Activated T-helper 17 cell treated with anti-CD3 and anti-CD28 coated beads, Interleukin-2, amount 50 U/mL, for 72 hours (primary cell): ENCODE measurements at places on chromosomes 3 and 15.
A peak's percentile ranks its signal among the peaks of the same experiment; 100 is the strongest.

GRCh38 chr3:122074621-122075265, 19.6 kb downstream of the CD86 start:
- peaks cover 10% of the 10 kb centered on the region for H3K4me1 ChIP-seq
- peak overlapping the region; percentile 61 for H3K27ac ChIP-seq
- peak overlapping the region; percentile 7 for H3K4me3 ChIP-seq
- H3K36me3 ChIP-seq = no peaks in the 10 kb centered on the region

DNA sequence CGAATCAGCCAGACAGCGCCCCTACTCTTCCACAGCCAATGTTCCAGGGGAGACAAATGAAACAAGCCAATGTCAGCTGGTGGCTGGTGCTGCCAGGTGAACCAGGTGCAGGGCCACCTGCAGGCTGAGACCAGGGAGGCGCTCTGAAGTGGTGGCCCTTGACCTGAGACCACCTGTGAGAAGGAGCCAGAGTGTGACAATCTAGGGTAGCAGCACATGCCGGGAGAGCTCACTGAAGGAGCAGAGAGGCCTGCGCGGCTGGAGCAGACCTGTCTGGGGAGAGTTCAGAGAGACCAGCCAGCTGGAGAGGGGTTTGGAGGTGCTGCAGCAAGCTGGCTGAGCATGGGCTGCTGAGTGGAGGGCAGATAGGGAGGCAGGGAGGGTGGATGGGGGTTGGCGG, 693 bp upstream of the STAB1 start:
- H3K4me3 ChIP-seq = no peak overlapping the region
- peak; percentile 5 for ATAC-seq
- H3K4me1 ChIP-seq = no peaks in the 10 kb centered on the region

DNA sequence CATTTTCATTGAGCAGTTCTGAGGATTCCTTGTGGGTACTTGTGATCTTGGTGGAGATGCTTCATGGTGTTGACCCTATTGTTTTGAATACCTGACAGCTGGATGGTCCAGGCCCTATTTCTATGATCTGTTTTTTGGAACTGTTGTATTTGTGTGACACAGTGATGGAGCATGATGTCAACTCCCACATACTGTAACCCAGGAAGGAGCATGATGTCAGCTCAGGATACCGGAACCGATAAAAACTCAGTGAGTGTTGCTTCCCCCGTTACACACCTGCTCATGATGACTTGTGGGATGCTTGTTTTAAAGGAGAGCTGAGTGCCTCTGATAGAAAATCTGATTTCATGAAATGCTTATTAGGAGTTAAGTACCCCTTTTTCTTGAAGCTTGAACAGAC, 45.1 kb downstream of the ZBTB38 start:
- H3K4me3 ChIP-seq = peak overlapping the region; percentile 78
- H3K36me3 ChIP-seq = peaks cover 67% of the 10 kb centered on the region
- peak overlapping the region; percentile 90 for H3K27ac ChIP-seq
- peak; percentile 69 for ATAC-seq
- H3K27me3 ChIP-seq = no peaks in the 10 kb centered on the region

GRCh38 chr3:67593761-67594234, 60.6 kb downstream of the SUCLG2 start:
- peaks cover 17% of the 10 kb centered on the region for H3K4me1 ChIP-seq
- no peak overlapping the region for H3K27ac ChIP-seq
- no peak overlapping the region for H3K4me3 ChIP-seq

GRCh38 chr3:197561926-197562325, 6.2 kb upstream of the BDH1 start:
- peak; percentile 31 for ATAC-seq
- H3K4me1 ChIP-seq = peaks cover 11% of the 10 kb centered on the region
- H3K4me3 ChIP-seq = peak overlapping the region; percentile 40

GRCh38 chr3:193951859-193952258, 184.1 kb upstream of the HES1 start:
- no peak overlapping the region for H3K27ac ChIP-seq
- H3K4me1 ChIP-seq = peaks cover 6% of the 10 kb centered on the region
- no peaks in the 10 kb centered on the region for H3K36me3 ChIP-seq
- H3K27me3 ChIP-seq = peaks cover 21% of the 10 kb centered on the region
- no peak overlapping the region for H3K4me3 ChIP-seq

GRCh38 chr15:32819448-32819847, 101.6 kb downstream of the GREM1 start:
- H3K4me1 ChIP-seq = no peaks in the 10 kb centered on the region
- no peaks in the 10 kb centered on the region for H3K27me3 ChIP-seq

DNA sequence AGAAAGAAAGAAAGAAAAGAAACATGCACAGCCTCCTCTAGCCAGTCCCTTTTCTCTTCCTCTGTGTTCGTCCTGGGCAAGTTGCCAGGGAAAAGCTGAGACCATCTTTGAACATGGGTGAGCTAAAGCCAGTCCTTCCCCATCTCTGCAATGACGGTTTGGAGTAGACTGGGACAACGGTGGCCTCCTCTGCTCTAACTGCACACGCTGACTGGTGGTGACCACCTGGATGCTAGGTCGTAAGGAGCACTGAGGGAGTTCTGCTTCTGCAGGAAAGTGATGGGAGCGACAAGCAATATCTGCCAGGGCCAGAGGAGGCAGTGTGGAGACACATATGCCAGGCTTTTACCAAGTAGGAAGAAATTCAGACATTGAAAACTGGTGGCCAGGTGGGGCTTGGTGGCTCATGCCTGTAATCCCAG, 111.7 kb downstream of the NUP210 start:
- H3K27ac ChIP-seq = peak overlapping the region; percentile 59
- H3K4me1 ChIP-seq = peaks cover 4% of the 10 kb centered on the region
- ATAC-seq = no peak
- H3K4me3 ChIP-seq = no peak overlapping the region
- no peaks in the 10 kb centered on the region for H3K36me3 ChIP-seq

DNA sequence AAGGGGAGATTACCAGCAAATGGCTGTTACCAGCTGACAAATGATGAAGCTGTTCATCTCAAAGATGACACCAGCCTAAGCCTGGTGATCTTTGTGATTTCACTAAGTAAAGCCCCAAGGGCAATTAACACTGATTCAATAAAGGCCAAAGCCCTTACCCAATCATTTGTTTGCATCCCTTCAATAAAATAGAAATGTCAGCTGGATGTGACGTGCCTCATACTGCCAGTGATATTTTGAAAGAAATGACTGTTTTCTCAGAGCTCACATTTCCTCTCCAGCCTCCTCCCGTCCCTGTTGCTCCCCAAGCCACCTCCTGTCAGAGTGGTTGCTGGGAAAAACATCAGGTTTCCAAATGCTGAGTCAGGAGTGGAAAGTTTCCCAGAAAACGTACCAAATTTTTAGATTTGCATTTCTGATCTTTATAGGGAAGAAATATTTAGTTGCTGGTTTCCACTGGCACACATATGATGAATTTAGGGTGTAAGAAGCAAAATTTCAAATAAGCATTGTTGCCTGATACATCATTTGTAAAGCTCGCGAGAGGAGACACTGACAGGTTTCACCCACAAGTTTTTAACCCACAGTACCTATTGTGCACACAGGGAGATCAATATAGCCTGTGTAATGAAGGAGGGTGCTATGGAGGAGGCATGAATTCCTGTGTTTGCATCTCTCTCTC, 21.0 kb downstream of the C2CD4A start:
- H3K4me3 ChIP-seq = peak overlapping the region; percentile 20
- H3K36me3 ChIP-seq = no peaks in the 10 kb centered on the region
- no peaks in the 10 kb centered on the region for H3K27me3 ChIP-seq
- no peaks in the 10 kb centered on the region for H3K4me1 ChIP-seq

DNA sequence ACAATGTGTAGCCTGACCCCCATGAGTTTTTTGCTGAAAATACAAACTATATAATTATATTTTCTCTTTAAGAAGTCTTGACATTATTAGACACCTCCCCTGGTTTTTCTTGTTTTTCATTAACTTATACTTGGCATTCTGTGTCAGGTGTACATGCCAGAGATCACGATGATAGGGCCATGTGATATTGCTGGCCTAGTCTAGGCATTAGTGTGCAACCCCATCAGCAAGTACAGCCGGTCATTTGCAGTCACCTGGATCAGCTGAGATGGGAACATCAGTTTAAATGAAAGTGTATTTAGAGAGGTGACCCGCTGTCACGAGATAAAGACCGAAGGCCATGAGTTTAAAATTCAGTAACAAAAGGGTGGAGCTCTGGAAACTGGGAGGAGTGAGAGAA, 12.6 kb upstream of the SPPL2A start:
- no peaks in the 10 kb centered on the region for H3K27me3 ChIP-seq
- H3K36me3 ChIP-seq = no peaks in the 10 kb centered on the region
- no peak overlapping the region for H3K27ac ChIP-seq
- H3K4me3 ChIP-seq = no peak overlapping the region

GRCh38 chr3:44444896-44445691, 32.4 kb downstream of the ZNF445 start:
- H3K4me1 ChIP-seq = peaks cover 21% of the 10 kb centered on the region
- peak overlapping the region; percentile 0 for H3K27ac ChIP-seq
- H3K27me3 ChIP-seq = no peaks in the 10 kb centered on the region
- ATAC-seq = no peak

DNA sequence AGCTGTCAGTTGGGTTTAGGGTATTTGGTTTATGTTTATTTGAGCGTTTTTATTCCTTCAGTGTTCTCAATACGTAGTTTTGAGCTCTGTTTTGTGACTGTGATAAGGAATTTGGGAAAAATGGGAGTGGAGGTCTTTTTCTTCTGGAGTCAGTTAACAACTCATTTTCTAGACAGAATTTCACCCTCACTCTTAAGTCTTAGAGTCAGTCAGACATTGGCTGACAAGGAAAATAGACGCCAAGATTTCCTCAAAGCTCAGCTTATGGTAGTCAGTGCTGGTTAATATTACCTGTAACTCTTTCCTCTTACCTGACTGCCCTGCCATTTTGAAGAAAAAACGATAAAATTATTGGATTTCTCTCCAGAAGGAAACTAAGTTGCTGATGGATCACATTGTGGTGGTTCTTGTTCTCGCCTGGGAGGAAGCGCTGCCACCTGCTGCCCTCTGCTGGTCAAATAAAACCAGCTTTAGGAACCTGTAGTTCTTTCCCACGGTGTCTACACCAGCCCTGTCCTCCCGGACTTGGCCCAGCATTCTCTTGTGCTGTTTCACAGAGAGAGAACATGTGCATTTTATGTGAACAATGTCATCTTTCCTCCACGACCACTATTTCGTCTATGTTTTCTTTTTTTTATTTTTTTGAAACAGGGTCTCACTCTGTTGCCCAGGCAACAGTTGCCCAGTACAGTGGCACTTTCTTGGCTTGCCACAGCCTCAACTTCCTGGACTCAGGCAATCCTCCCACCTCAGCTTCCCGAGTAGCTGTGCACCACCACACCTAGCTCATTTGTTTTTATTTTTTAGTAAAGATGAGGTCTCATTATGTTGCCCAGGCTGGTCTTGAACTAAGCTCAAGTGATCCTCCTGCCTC, 41.4 kb upstream of the UMPS start:
- peak; percentile 85 for ATAC-seq
- no peak overlapping the region for H3K4me3 ChIP-seq
- no peaks in the 10 kb centered on the region for H3K36me3 ChIP-seq
- H3K4me1 ChIP-seq = no peaks in the 10 kb centered on the region
- no peak overlapping the region for H3K27ac ChIP-seq

DNA sequence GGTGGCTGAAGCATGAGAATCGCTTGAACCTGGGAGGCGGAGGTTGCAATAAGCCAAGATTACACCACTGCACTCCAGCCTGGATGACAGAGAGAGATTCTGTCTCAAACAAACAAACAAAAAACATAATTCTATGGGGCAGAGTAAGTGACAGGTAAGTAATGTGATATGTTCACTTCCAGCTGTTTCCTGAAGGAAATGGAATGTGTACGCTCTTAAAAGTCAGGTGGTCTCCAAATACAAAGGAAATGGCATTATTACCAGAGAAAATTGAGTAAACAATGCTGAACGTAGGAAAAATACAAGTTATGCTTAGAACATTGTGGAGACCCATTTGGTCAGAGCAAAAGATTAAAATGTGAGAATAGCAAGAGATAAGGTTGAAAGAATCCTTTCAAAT, 278.5 kb downstream of the SCAPER start:
- H3K27ac ChIP-seq = no peak overlapping the region
- no peak overlapping the region for H3K4me3 ChIP-seq
- no peaks in the 10 kb centered on the region for H3K27me3 ChIP-seq
- ATAC-seq = no peak
- H3K4me1 ChIP-seq = no peaks in the 10 kb centered on the region

DNA sequence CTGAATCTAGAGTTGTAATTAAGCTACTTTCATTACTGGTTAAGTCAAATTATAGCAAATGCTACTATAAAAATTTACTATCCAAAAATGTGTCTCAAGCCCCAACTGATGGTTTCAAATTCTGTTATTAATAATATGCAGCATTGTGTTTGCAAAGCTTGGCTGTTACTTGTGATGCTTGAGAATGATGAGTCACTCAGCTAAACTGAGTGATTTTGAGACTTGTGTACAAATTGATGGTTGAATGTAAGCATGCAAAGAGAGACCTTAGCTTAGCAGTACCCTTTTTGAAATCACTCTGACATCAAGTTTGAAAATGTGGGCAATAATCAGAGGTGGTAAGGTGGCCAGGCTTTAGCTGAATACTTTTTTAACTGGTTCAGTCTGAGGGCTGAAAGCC, 27.6 kb downstream of the OPA1 start:
- peaks cover 12% of the 10 kb centered on the region for H3K4me1 ChIP-seq
- peaks cover 86% of the 10 kb centered on the region for H3K36me3 ChIP-seq
- peak overlapping the region; percentile 78 for H3K27ac ChIP-seq
- peak overlapping the region; percentile 10 for H3K4me3 ChIP-seq
- no peaks in the 10 kb centered on the region for H3K27me3 ChIP-seq
- ATAC-seq = peak; percentile 95

DNA sequence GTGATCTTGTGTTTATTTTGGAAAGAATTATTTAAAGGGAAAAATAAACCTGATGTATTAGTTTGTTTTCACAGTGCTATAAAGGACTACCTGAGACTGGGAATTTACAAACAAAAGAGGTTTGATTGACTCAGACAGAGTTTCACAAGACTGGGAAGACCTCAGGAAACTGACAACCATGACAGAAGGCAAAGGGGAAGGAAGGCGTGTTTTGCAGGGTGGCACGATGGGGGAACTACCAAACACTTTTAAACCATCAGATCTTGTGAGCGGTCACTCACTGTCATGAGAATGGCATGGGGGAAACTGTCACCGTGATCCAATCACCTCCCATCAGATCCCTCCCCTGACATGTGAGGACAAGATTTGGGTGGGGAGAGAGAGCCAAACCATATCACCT, 87.0 kb downstream of the TP63 start:
- H3K4me1 ChIP-seq = peaks cover 6% of the 10 kb centered on the region
- ATAC-seq = no peak
- H3K27ac ChIP-seq = no peak overlapping the region
- H3K4me3 ChIP-seq = no peak overlapping the region
- H3K27me3 ChIP-seq = no peaks in the 10 kb centered on the region
- H3K36me3 ChIP-seq = no peaks in the 10 kb centered on the region

DNA sequence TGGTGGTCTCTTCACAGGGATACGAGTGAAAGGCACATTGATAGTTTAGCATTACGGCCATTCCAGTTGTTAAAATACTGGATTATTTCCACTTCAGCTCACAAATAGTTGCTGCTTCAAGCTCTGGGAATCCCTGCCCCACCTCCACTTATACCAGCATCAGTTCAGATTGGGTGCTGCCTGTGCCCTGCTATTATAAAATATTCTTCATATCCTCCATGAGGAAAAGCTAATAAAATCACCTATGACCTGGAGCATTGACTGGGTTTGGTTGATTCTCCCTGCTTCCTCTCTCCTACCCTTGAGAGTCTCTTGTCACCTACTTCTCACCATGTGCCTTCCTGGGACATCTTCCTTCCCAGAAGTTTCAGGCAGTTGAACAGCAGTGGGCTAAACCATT, 529.0 kb downstream of the MCTP2 start:
- no peak overlapping the region for H3K4me3 ChIP-seq
- H3K36me3 ChIP-seq = no peaks in the 10 kb centered on the region
- ATAC-seq = no peak
- no peak overlapping the region for H3K27ac ChIP-seq
- H3K4me1 ChIP-seq = no peaks in the 10 kb centered on the region
- H3K27me3 ChIP-seq = no peaks in the 10 kb centered on the region
